ENCODE measurements at places on chromosomes 16 and 17.

- DNase-seq: no peak
Observed at GRCh38 chr17:10010752-10011151, 105.7 kb upstream of the RCVRN start.

DNA sequence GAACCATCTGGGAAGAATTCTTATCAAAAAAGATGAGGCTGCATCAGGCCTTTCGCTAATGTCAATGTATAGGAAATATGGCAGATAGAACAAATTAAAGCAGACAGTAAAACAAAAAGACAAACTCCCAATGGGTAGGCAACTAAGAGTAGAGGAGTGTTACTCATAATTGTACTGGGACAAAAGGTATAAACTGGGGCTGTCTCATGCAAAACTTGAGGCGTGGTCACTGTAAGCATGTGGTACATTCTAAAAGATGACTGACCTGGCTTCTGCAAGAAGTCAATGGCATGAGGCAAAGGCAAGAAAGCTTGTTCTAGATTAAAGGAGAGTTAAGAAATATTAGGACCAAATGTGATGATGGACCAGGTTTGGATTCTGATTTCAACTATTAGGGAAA lies 26.7 kb downstream of the SMIM36 start:
- no peak for DNase-seq

DNA sequence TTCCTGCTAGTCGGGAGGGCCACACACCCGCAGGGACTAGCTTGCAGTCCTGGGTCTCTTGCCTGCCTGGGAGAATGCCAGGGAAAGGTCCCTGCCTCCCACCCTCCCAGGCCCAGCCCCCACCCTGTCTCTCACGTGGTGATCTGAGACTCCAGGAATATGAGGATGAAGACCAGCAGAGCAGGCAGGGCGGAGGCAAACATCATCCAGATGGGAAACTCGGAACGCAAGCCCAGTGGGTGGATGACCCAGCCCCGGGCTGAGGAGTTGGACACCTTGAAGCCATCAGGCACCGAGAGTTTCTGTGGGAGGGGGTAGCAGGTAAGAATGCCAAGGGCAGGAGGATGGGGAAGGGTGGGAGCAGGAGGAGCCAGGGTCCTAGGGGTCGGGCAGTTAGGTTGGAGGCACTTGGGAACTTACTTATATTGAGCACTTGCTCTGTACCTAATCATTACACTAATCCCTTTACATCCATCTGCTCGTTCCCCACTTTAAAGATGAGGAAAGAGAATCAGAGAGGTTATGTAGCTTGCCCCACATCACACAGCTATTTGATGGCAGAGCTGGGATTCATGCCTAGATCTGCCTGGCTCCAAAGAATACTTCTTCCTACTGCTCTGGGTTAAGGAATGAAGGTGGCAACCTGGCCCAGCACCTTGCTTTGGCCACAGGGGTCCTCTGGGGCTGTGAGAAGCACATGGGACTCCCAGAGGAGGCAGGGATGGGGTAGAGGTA lies 13.4 kb downstream of the SLC4A1 start:
- no peak for DNase-seq

DNA sequence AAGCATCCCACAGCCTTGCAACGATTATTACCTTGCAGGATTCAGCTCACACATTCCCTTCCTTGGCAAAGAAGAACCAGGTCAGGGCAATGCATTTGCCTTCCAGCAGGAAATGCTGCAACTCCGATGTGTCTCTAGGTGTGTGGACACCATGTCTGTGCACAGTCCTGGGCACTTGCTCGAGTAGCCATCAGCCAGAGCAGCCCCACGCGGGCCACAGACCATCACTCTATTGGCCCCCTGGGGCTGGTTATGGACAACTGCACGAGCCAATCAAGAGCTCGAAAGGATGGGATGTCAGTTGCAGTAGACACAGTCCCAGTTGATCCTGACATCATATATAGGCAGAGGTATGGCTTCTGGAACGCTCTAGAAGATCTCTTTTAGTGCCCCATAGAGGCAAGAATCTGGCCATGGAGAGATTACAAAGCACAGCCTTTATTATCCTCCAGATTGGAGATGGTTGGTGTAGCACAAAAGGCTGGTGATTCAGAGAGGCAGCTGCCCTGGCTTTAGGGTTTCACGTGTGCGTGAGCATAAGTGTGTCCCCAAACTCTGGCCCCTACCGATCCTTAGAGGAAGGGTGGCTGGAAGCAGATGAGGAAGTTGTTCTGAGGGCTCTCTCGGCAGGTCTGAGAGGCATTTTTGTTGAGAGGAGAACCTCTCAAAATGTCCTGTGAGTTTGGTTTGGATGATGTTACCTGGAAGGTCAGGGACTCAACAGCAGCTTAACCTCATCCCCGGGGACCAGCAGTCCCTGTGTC lies 403.8 kb downstream of the SEC14L1 start:
- DNase-seq: no peak

GRCh38 chr17:27846042-27846655 lies 45.8 kb upstream of the NOS2 start:
- DNase-seq: peak; percentile 47
